ENCODE measurements at places on chromosomes 1 and 21. TPM values are rescaled to one million over a fixed set of nuclear protein-coding genes. Genes with fewer than 3 reads are reported as not detected.

DNA sequence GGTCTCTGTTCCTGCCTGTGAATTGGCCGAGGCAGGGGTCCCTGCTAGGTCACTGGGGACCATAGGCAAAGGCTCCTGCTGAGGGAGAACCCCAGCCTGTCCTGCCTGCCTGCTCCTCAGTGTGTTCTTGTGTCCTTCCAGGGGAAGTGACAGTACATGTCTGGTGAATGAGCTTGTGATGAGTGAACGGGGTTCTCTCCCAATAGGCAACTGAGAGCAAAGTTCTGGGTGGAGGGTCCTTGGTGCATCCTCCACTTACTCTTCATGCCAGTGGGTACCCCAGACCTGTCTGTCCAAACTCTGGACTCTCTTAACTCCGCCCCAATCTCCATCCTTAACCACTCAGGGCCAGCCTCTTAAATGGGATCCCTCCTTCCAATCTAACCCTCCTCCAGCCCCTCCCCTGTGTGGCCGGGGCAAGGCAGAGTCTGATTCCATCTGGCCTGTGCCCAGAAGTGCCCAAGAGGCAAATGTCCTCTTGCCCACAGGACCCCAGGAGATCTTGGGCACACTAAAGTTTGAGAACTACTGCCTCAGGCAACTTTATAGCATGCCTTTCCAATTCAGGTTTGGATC lies 2.0 kb downstream of the XKR8 start:
- no peak for DNase-seq

- DNase-seq, result no peak
Measured at GRCh38 chr1:24969596-24970398, 39.7 kb upstream of the RUNX3 start.

DNA sequence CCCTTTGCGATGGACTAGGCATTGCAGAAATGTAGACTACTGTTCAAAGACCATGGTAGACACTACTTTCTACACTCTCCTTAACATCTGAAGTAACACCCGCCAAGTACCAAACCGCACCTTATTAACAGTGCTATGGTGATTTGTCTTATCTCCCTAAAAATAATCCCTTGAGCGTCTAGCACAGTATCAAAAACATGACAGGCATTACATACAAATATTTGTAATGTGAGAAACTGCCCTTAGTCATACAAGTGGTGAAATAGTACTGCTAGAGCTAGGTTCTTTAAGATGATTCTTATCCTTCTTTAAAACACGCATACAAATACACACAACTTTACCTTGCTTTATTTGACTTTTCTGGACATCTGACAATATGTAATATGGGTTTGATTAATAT lies 27.2 kb downstream of the PUM1 start:
- DNase-seq, result no peak

The LINGO4 gene
- total RNA-seq, result not detected

- no peak for DNase-seq
Measured at GRCh38 chr1:80054129-80054528, 1047.6 kb upstream of the ADGRL4 start.

DNA sequence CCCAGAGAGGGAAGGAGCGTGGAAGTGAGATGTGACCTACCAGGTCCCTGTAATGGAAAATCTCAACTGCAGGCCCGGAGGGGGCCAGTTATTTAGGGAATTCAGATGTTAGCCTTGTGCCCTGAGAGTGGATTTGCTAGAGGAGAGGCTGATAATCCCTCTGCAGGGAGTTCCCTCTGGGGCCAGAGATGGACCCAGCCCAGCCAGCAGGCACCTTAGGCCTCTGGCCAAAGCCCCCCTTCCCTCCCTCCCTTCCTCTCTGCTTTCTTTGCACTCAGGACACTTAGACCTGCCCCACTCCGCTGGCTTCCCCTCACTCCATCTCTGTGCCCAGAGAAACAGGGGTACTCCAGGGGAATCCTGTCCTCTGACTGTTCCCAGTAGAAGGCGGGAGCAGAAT lies 1.5 kb upstream of the ATP1A2 start:
- DNase-seq, result no peak

- no peak for DNase-seq
Measured at GRCh38 chr1:184267747-184268146, 119.1 kb upstream of the C1orf21 start.

- DNase-seq, result no peak
Measured at GRCh38 chr1:181742426-181742825, 259.1 kb downstream of the CACNA1E start.

GRCh38 chr1:205437570-205437969 lies 15.7 kb upstream of the LEMD1 start:
- no peak for DNase-seq

DNA sequence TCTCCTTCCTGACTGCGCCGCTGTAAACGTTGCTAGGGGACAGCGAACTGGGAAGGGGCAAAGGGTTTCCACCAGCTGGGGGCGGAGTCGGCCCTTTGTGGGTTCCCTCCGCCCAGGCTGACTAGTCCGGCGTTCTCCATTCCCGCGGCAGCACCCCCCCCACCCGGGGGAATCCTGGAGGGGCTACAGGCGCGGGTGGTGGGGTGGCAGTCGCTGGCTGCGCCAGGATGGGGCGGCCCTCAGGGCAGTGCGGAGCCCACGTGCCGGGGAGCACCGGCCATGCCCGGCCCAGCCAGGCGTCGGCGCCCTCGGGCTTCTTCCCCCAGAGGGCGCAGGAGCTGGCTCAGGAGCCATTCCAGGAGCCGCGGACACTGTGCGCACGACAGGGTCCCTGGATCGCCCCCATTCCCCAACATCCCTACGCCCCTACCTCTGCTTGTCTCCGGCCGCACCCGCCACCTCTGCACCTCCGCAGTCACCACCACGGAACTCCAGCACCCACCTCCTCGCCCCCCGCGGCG lies 476 bp downstream of the BATF3 start:
- no peak for DNase-seq

The CD48 gene
- 9.8 TPM for total RNA-seq

The TTC39A gene
- 1.2 TPM for total RNA-seq

All from omental fat pad (tissue), 4 donors.